ENCODE measurements at places on chromosomes 3 and 15.
A peak's percentile ranks its signal among the peaks of the same experiment; 100 is the strongest.

- DNase-seq, result no peak
Measured at GRCh38 chr3:149180057-149180573, 41.5 kb downstream of the CP start.

GRCh38 chr15:68340726-68341671 lies 63.5 kb downstream of the FEM1B start:
- no peak for DNase-seq

- DNase-seq, result no peak
Measured at GRCh38 chr3:135513106-135514059, 452.1 kb upstream of the PPP2R3A start.

DNA sequence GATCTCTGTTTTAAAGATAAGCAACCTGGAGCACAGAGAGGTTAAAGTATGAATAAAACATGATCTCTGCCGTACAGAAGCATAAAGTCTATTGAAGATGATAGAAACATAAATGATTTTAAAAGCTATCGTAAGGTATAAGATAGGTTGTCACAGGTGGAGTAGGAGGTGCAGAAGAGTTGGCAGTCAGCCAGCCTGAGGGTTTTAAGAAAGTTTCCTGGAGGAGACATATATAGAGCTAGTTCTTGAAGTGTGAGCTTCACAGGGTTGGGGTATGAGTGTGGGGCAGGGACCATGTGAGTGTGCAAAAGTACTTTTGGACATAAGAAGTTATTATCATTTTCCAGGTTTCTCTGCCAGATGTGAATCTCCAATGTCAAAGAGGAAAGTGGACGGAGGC lies 3.9 kb upstream of the FGF12 start:
- DNase-seq, result no peak

DNA sequence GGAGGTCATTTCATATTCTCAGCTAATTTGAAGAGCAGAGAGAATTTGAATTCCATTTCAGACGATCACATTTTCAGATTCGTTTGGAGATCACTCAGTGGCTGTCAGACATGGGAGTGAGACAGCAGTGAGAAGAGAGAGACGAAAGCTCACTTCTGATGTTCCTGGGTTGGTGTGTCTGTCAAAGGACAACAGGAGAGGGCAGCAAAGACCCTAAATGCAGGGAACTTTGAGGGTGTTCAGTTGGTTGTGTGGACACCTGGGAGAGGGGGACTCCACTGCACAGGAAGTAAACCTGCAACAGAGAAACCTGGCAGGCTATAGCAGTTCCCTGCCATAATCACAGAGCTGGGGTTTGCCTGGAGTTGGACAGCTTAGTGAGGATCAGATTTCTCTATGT lies 675.1 kb downstream of the SQOR start:
- DNase-seq, result no peak

- no peak for DNase-seq
Measured at GRCh38 chr3:60758171-60758570, 493.1 kb downstream of the FHIT start.

GRCh38 chr15:62765916-62766315 lies 276.6 kb upstream of the TPM1 start:
- DNase-seq, result no peak

DNA sequence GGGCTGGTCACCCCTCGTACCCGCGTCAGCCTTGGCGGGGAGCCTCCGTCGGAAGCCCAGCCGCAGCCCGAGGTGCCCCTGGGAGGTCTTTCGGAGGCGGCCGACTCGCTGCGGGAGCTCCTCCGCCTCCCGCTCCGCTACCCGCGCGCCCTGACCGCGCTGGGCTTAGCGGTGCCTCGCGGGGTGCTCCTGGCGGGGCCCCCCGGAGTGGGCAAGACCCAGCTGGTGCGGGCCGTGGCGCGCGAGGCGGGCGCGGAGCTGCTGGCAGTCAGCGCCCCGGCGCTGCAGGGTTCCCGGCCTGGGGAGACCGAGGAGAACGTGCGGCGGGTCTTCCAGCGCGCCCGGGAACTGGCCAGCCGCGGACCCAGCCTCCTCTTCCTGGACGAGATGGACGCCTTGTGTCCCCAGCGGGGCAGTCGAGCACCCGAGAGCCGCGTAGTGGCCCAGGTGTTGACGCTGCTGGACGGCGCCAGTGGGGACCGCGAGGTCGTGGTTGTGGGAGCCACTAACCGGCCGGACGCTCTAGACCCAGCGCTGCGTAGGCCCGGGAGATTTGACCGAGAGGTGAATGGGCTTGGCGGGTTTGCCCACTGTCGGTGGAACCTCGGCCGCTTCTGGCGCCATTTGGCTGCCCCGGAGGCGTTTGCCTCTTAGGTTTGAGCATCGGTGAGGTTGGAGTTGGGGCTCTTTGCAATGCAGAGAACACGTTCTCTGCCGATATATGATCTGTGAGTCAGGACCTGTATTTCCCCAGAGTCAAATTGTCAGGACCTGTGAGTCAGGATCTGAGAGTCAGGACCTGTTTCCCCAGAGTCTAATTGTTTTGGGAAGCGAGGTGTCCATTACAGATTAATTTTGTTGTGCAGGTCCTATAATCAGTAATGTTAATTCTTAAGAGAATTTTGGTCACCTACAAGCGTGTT lies 24.9 kb upstream of the GATM start:
- DNase-seq, result peak; percentile 5

DNA sequence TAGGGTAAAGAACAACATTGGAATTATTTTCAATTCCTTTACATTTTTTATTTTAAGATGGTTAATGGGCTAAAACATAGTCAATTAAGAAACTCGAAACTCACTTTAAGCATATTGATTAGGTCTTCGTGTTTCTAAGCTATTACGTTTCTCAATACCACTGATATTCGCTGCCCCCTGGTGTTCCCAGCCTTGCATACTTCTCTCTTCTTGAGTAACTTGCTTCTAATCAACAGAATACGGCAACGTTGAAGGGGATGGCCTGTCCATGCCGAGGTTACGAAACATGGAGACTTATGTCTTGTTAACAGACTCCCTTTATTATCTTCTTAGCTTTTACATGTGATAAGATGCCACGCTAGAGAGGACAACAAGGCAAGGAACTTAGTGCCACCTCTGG lies 43.6 kb downstream of the ROBO1 start:
- DNase-seq, result no peak

DNA sequence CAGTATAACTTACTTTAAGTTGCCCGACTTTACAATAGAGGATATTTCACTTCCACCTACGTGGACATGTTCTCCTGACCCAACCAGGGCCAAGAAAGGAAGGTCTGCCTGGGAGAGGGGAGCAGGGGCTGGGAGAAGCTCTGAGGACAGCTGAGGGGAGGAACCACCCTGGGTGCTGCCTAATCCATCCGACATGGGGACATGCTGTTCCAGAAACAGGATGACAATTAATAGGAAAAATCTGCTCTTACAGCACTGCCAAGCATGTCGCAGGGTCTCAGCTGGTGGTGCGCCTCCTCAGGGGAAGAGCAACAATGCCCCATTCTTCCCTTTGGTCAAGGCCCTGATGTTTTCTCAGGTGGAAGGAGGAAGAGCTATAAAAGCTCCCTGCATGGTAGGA lies 132.3 kb downstream of the NTRK3 start:
- no peak for DNase-seq
